ENCODE measurements at places on chromosomes 11 and 22. TPM values are rescaled to one million over a fixed set of nuclear protein-coding genes. Genes with fewer than 3 reads are reported as not detected.

The CHRM1 gene
- 0.24 TPM for total RNA-seq

The PATE2 gene
- total RNA-seq = not detected

The RAB39A gene
- 0.61 TPM for total RNA-seq

The ADAMTS15 gene
- 8.3 TPM for total RNA-seq

The PKDREJ gene
- not detected for total RNA-seq

The CDPF1 gene
- 8.6 TPM for total RNA-seq

The WT1 gene
- total RNA-seq = 5.8 TPM

The SLC1A2 gene
- total RNA-seq = 0.12 TPM

The TRIM6 gene
- total RNA-seq = 6.9 TPM

The SIK3 gene
- 5.5 TPM for total RNA-seq

The SPDYC gene
- not detected for total RNA-seq

The IL17REL gene
- 0.05 TPM for total RNA-seq

The OR4A16 gene
- not detected for total RNA-seq

The C1QTNF5 gene
- total RNA-seq = 0.08 TPM

The TNNI2 gene
- total RNA-seq = not detected

The TRPM5 gene
- not detected for total RNA-seq

The NXPE2 gene
- not detected for total RNA-seq

The CYP2D6 gene
- total RNA-seq = 0.27 TPM

The VSIG10L2 gene
- not detected for total RNA-seq

The OR10W1 gene
- not detected for total RNA-seq

The OR6A2 gene
- total RNA-seq = not detected

The TRIM5 gene
- total RNA-seq = 9.1 TPM

The CRACR2B gene
- 5.0 TPM for total RNA-seq

The KBTBD3 gene
- total RNA-seq = 2.1 TPM

The OLFML1 gene
- not detected for total RNA-seq

The SLC6A5 gene
- not detected for total RNA-seq

The CRYAB gene
- 20.7 TPM for total RNA-seq

The AIFM3 gene
- total RNA-seq = 3.5 TPM

The TRIM48 gene
- 0.06 TPM for total RNA-seq

The EED gene
- total RNA-seq = 22.1 TPM

The DYNC2H1 gene
- total RNA-seq = 5.4 TPM

The OR9Q2 gene
- not detected for total RNA-seq

The SYCE3 gene
- total RNA-seq = not detected

The CRYBB2 gene
- total RNA-seq = 0.13 TPM

The FREY1 gene
- 0.39 TPM for total RNA-seq

The DDI1 gene
- total RNA-seq = not detected
